Mammary epithelial cell (primary cell): ENCODE measurements at places on chromosomes 3 and 15. TPM values are rescaled to one million over a fixed set of nuclear protein-coding genes. Genes with fewer than 3 reads are reported as not detected.

Gene CNOT10
- 21.3 TPM for total RNA-seq

Gene WDR93
- total RNA-seq, result not detected in 2 replicates

Gene MST1R
- 7.7 TPM for total RNA-seq

Gene AHSG
- total RNA-seq, result 0.67 TPM

Gene SEMA5B
- total RNA-seq, result 0.33 TPM

Gene COL8A1
- total RNA-seq, result 6.7 and 11.9 TPM in 2 replicates

Gene GANC
- total RNA-seq, result 45.7 and 49.9 TPM in 2 replicates

Gene FANCD2OS
- not detected in 2 replicates for total RNA-seq

Gene ZCWPW2
- total RNA-seq, result 0.17 TPM

Gene LSAMP
- total RNA-seq, result not detected

Gene SLC22A13
- 0.67 TPM for total RNA-seq

Gene HSPBAP1
- total RNA-seq, result 9.2 TPM

Gene SHC4
- 4.8 and 5.5 TPM in 2 replicates for total RNA-seq

Gene GUCA1C
- not detected in 2 replicates for total RNA-seq

Gene MINAR1
- 0.12 and 0.24 TPM in 2 replicates for total RNA-seq

Gene WWTR1
- total RNA-seq, result 58.0 TPM

Gene SMCO1
- not detected for total RNA-seq

Gene HDDC3
- 16.2 and 24.9 TPM in 2 replicates for total RNA-seq

Gene TMOD3
- total RNA-seq, result 50.3 TPM

Gene DNAJB8
- not detected for total RNA-seq

Gene KLHL24
- total RNA-seq, result 10.2 and 15.9 TPM in 2 replicates

Gene PAQR9
- total RNA-seq, result not detected

Gene OR5K4
- not detected for total RNA-seq
